ENCODE measurements at places on chromosomes 2 and 18.
A peak's percentile ranks its signal among the peaks of the same experiment; 100 is the strongest.

DNA sequence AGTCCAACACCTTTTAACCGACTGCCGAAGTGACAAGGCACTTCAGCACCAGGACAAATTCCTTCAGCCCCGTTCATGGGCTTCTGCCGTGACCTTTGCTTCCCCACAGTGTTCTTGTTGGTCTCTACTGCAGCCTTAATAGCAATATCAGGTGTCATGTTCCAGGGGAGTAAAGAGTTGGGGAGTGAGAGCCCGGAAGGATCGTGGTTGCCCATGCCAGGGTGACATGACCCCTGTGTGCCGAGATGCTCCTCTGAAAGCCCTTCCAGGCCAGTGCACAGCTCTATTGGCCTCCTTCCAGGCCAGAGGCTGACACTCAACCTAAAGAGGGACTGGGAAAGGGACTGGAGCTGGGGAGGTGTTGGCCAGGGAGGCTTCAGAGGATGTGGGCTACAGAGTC is 279.2 kb downstream of the CYRIA start:
- no peak for DNase-seq

- no peak for DNase-seq
These were observed 157.4 kb downstream of the TAF4B start for GRCh38 chr18:26383454-26384270.

DNA sequence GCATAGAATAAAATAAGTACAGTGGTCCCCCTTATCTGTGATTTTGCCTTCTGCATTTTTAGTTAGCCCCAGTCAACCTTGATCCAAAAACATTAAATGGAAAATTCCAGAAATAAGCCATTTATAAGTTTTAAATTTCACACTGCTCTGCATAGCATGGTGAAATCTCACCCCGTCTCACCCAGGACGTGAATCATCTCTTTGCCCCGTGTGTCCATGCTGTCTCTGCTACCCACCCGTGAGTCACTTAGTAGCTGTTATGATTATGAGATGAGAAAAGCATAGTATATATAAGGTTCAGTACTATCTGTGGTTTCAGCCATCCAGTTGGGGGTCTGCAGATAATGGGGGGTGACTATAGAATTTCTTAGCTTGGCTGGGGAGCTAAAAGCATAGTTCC is 67.3 kb downstream of the RHBDD1 start:
- DNase-seq, result peak; percentile 83

DNA sequence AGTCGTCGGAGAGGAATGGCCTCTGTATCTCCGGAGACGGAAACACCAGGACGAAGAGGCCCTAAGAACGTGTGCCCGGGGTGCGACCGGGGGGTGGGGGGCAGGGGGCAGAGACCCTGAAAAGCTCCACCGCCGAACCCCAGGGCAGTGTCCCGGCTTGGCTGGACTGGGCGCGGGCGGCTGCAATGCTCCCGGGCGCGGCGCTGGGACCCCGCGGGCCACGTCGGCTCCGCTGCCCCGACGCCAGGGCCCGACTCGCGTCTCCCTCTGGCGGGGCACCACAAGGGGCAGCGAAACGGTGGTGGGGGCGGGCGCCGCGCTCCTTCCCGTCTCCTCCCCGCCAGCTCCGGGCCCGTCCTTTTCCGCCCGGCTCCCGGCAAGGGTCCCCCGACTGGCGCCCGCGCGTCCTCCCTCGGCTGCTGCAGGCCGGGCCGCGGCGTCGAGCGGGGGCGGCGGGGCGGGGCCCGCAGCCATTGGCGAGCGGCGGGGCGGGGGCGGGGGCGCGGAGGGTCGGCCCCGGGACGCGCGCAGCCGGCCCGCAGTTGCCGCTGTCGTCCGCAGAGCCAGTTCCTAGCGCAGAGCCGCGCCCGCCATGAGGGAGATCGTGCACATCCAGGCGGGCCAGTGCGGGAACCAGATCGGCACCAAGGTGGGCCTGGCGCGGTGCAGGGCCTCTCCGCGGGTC is at the start of gene TUBB6:
Gene TUBB6, plus strand, starts transcription at position 541 of the 685 bp plus-strand sequence. Its CDS starts 52 bp downstream, at position 593.
- DNase-seq, result peak; percentile 56

DNA sequence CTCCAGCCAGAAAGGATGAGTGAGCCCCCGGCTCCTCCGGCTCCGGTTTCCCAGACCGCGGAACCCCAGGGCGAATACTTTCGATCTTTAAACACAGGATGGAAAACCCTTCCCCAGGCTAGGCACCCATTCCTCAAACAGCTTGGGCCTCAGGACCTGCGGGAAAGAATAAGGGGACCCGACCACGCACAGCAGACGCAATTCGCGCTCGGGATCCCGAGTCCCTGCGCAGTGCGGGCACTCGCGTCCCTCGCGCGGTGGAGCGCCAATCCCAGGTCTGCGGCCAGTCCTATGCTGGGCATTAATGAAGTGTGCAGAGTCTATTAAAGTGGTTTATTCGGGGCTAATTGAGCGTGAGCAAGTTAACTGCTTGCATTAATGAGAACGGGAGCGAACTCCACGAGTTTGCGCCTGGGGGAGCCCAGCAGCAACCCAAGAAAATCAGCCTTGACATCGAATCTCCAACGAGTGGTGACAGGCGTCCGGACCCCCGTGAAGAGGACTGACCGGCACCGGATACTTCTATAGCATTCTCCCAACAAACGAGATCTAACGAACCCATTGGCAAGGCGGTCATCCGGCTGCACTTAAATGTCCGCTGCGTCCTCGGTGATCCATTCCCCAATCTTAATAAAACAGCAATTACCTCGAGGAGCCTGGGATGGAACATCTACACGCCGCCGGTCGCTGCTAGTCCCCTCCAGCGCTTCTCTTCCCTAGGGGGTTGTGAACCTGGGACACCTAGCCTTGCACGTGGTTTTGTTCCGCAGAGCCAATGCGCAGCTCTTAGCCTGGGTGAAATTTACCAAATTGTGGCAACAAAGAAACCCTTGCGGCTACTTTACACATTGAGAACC is 1.6 kb downstream of the OSR1 start:
- DNase-seq, result no peak

Data from NCI-H226 (cell line).